ENCODE measurements at places on chromosomes 12 and 14.

DNA sequence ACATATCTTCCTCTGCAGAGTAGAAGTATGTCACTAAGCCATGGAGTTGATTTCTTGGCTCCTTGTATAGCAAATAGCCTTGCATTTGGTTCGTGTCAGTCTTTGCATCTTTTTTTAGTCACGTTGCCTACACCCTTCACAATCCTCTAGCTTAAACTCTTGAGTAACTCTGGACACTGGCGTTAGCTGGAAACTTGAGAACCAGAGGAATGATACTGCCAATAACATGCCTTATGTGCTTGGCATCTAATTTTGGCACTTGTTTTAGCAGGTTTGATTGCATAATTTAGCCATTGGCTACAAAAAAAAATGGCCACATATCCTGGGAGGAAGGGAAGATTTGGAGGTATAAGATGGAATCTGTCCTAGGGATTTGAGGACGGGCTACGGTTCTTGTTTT is 136.2 kb downstream of the ETV6 start:
- DNase-seq, result no peak

GRCh38 chr14:88386256-88386794 is 868 bp downstream of the SPATA7 start:
- DNase-seq, result no peak

DNA sequence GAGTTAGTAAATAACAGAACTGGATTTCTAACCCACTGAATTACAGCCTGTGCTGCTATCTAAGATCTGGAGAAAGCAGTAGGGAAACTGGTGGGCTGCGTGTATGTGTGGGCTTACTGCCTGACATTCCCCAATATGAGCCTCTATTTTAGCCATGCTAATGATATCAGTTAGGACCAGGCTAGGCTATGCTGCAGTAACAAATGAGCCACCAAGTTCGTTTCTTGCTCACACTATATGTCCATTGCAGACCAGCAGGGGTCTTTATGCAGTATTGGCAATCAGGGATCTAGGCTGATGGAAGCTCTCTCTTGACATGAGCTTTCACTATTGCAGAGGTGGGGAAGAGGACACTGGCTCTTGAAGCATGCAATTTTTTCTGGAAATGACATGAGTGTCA is 40.4 kb downstream of the FOS start:
- DNase-seq, result no peak

GRCh38 chr14:101821528-101821927 is 60.0 kb downstream of the PPP2R5C start:
- no peak for DNase-seq

DNA sequence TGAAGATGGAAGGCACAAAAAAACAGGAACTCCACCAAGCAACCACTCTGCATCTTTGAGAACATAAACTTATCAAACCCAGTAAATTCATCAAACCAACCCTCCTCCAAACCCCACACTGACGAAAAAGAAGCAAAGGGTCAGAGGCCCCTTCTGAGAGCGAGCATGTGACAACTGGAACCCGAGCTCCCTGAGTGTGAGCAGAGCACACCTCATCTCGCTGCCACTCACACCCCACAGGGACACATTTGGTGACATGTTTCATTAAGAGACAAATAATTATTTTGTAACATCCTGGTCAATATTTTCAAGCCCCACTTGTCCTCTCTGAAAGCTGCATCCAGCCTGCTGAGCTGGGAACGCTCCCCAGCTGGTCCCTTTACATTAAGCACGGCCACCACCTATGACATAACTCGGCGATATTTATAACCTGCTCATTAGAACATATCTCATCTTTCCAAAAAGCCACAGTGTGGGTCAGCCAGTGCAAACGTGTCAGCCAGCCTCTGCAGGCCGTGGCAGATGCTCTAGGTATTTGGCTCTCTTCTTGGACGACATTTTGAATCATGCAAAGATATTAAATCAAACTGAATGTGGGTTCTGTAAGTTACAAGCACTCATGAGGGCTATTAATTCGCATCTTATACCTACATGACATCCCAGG is 120.1 kb downstream of the TTC7B start:
- no peak for DNase-seq
